ENCODE measurements at places on chromosomes 2 and 18.

- DNase-seq = no peak
These were observed 146.5 kb downstream of the MAIP1 start for GRCh38 chr2:200101922-200102321.

- no peak for DNase-seq
These were observed 14.5 kb upstream of the KIF3C start for GRCh38 chr2:25996844-25997243.

DNA sequence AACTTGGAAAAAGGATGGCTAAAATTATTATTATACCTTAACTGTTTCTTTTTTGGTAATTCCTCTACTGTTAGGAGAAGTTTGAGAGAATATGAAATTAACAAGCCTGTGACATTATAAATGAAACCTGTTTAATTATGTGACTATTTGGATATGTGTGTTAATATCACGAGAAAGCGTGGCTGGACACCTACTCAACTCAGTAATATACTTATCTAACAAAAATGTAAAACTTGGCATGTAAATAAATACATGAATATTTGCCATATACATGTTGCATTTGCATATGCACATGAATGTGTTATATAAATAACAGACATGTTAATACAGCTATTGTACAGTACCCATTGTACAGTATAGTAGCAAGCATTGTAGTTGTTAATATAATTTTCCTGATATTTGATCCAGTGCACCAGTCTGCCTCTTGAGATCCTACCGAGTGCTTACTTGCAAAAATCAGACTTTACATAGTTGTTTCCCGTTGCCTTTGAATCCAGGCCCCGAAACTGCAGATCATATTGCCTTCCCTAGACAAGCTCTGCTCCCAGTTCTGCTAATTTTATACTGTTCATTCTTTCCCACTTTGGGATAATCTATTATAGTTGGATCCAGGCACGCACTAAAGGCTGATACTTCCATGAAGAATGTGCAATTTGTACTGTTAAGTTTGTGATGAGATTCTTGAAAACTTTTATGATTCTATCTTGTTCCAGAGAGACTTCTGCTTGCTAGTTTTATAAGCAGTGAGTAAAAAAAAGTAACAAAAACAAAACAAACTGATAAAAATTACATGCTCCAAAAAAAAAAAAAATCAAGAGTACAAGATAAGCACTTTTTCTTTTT, 395.6 kb downstream of the ARHGAP15 start:
- no peak for DNase-seq

- DNase-seq = no peak
These were observed 136.3 kb downstream of the TMEM163 start for GRCh38 chr2:134582547-134582899.

DNA sequence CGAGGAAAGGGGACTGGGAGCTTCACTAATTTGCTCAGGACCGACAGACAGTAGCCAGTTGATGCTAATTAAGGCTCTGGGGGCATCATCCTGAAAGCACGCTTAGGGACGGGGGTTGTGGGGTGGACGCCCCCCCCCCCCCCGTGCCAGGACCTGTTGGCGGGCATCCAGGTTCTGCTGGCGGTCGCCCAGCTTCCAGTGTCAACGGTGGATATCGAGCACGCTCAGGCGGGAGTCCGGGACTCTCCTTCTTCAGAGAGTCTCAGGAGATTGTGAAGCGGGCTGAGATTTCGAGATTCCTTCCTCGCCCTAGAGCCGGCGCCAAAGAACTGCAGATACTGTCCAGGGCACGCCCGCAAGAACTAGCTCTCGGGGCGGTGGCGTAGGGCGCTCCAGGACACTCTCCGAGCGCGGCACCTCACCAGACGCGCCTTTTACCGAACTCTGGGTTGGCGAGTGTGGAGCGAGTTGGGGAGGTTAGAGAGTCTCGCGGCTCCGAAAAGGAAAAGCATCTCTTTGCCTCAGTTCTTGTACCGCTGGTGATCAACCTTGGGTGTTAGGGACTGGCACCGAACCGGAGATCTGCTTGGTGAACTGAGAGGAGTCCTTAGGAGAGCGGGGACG, 5.6 kb downstream of the RAX start:
- DNase-seq = no peak

DNA sequence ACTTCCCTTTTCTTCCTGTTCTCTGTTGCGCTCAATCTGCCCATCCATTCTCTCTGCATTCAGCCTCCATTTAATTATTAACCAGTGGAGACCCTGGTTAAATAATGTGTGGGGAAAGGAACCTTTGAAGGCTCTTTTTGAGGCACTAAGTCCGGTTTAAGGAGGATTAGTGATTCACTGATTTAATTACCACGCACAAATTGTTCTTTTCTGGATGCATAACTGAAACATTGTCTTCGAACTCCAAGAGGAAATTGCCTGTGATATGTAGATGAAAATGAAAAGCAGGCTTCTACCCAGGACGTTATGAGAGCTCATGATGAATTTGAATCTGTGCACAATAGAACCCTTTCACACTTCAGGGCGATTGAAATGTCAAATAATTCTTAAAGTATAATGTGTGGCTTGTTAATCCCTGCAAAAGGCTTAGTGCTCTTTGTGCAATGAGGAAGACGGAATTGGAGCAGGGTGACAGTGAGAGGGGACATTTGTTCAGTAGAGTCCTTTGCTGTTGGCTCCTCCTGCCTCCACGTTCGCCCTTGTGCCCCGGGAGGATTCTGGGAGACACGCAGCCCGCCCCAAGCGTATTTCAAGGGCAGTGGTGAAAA, 51.1 kb upstream of the ZNF236 start:
- no peak for DNase-seq

GRCh38 chr2:159895258-159896065, 97.5 kb upstream of the CD302 start:
- DNase-seq = no peak

DNA sequence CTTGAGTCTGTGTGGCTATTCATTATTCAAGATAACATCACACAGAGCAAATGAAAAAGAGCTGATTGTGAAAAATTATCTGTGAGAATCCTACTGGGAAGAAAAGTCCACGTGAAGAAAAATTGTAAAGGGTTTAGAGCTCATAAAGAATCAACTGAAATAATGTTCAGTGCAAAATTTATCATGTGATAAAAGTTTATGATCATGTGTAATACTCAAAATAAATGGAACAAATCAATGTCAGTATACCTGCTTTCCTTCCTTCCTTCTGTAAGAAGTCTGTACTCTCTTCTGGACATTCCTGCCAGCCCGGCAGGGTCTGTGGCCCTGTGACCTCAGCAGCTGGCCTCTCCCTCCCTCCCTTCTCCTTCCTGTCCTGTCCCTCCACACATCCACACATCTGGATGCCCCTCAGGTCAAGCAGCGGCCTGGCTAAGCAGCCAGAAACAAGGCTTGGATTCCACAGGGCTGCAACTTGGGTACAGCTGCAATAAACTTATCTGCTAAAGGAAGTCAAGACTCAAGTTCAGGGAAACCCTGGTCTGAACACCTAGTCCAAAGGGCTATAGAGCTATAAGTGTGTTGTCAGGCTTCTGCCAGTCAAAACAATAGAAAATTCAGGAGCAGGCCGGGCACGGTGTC, 172.1 kb downstream of the MREG start:
- DNase-seq = no peak

All from esophagus squamous epithelium (tissue), 5 donors.